ENCODE measurements at places on chromosomes 4 and X. TPM values are rescaled to one million over a fixed set of nuclear protein-coding genes. Genes with fewer than 3 reads are reported as not detected.
A peak's percentile ranks its signal among the peaks of the same experiment; 100 is the strongest.

DNA sequence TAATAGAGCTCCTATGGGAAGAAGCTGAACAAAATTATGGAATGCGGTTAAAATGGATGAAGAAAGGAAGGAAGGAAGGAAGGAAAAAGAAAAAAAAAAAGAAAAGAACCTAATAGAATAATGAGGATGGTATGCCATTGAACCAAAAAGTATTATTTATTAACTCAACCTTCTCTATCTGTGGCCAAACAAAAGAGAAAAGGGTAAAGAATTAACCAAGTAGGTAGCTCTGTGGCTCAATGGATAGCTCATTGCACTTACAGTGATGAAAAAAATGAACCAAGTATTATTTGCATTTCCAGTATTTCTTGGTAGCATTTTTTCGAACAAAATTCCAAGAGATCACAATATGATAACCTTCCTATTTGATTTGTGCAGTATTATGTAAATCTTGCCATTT, 56.9 kb upstream of the SLC39A8 start:
- no peak overlapping the region for H3K27ac ChIP-seq
- H3K36me3 ChIP-seq = no peaks in the 10 kb centered on the region
- no peak overlapping the region for H3K4me3 ChIP-seq
- peaks cover 5% of the 10 kb centered on the region for H3K27me3 ChIP-seq

DNA sequence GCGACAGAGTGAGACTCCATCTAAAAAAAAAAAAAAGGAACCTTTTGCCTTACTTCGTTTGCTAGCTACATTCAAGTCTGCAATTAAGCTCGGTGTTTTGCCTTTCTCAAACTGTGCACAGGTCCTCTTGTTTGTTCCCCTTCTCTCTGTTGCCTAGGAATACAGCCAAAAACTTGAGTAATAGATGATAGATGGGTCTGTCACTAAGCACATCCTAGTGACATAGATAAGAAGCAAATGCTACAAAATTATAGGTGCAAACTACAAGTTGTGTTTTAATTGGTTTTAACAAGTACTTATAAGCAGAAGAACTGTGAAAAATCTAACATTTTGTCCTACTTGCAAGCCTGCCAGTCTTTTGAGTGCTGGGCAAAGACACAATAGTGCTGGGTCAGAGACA, 95.2 kb downstream of the SNCA start:
- H3K27ac ChIP-seq = no peak overlapping the region
- DNase-seq = no peak
- no peaks in the 10 kb centered on the region for H3K4me1 ChIP-seq
- H3K36me3 ChIP-seq = no peaks in the 10 kb centered on the region
- H3K4me3 ChIP-seq = no peak overlapping the region

GRCh38 chrX:34634349-34634748, 22.7 kb downstream of the TMEM47 start:
- DNase-seq = no peak
- no peaks in the 10 kb centered on the region for H3K4me1 ChIP-seq
- H3K27me3 ChIP-seq = no peaks in the 10 kb centered on the region
- no peak overlapping the region for H3K27ac ChIP-seq
- no peaks in the 10 kb centered on the region for H3K36me3 ChIP-seq

GRCh38 chr4:94488670-94489069, 36.9 kb downstream of the PDLIM5 start:
- no peaks in the 10 kb centered on the region for H3K36me3 ChIP-seq
- no peak for DNase-seq
- no peak overlapping the region for H3K27ac ChIP-seq
- no peaks in the 10 kb centered on the region for H3K27me3 ChIP-seq

GRCh38 chr4:121307445-121308327, 73.1 kb downstream of the QRFPR start:
- H3K36me3 ChIP-seq = no peaks in the 10 kb centered on the region
- no peak overlapping the region for H3K4me3 ChIP-seq
- no peak for DNase-seq
- peak overlapping the region; percentile 31 for H3K27ac ChIP-seq
- H3K27me3 ChIP-seq = peaks cover 6% of the 10 kb centered on the region

- H3K4me3 ChIP-seq = no peak overlapping the region
- no peaks in the 10 kb centered on the region for H3K4me1 ChIP-seq
- peaks cover 6% of the 10 kb centered on the region for H3K36me3 ChIP-seq
- H3K27ac ChIP-seq = no peak overlapping the region
- no peak for DNase-seq
- no peaks in the 10 kb centered on the region for H3K27me3 ChIP-seq
These were observed 54.0 kb downstream of the KLHL8 start for GRCh38 chr4:87166296-87166854.

- H3K4me1 ChIP-seq = no peaks in the 10 kb centered on the region
- no peaks in the 10 kb centered on the region for H3K36me3 ChIP-seq
- H3K4me3 ChIP-seq = no peak overlapping the region
- no peak for DNase-seq
- no peaks in the 10 kb centered on the region for H3K27me3 ChIP-seq
- H3K27ac ChIP-seq = no peak overlapping the region
These were observed 228.3 kb upstream of the TTC29 start for GRCh38 chr4:147173797-147174432.

DNA sequence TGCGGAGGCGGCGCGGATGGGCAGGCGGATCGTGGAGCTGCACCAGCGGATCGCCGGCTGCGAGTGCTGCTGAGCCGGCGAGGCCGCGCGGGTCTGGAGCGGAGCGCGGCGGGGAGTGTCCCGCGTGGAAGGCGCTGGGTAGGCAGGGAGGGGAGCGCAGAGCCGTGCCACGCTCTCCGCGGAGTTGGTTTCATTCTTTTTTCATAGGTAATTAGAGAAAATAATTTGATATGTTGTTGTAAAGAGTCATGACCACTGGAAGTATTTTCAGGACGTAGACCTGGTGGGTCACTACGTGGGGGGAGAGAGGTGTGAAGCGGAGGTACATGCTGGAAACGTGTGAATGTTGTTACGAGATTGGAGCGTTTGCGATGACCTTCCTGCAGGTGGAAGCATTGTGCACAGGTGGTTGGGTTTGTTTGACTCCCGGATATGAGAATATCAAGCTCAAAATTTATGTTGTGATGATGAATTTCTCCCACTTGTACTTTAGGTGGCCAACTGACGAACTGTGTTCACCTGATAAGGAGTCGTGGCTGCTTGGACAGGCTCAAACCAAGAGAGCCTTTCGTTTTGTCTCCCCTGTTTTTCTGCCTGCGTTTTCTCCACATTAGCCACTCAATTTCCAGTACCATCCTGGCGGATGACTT, 19.1 kb upstream of the S100P start:
- no peaks in the 10 kb centered on the region for H3K27me3 ChIP-seq
- H3K4me3 ChIP-seq = peak overlapping the region; percentile 94
- peaks cover 43% of the 10 kb centered on the region for H3K4me1 ChIP-seq
- DNase-seq = no peak
- H3K36me3 ChIP-seq = peaks cover 37% of the 10 kb centered on the region

The FAM184B gene
- not detected for total RNA-seq

The MAGEE2 gene
- not detected for total RNA-seq

The PDHA1 gene
- total RNA-seq = 151 TPM

The FAM114A1 gene
- total RNA-seq = 0.33 TPM

The IQCM gene
- not detected for total RNA-seq

The SNX25 gene
- 15.9 TPM for total RNA-seq

Measured in activated naive CD8-positive, alpha-beta T cell treated with anti-CD3 and anti-CD28 coated beads, Interleukin-2, amount 10 ng/mL, durations not matched to agents 7 days and 5 days (primary cell).